Chondrocyte (in vitro differentiated cells): ENCODE measurements at places on chromosomes 3 and 15.

DNA sequence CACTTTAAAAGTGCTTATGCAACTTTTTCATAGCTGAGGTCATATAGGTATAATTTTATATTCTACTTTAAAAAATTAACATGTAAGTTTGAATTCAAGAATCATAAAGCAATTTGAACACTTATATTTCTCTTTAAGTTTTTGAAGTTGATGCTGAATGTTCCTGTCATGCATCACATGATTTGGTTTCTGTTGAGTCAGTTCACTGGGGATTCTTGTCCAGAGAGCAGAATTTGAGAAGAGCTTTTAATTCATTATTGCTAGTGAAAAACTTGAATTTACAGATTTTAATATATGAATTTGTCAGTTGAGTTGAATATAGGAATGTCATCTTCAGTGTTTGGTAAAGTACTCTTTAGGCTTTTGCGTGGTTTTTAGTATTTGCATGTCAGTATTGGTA is 7.9 kb downstream of the SLC25A26 start:
- no peak for DNase-seq

DNA sequence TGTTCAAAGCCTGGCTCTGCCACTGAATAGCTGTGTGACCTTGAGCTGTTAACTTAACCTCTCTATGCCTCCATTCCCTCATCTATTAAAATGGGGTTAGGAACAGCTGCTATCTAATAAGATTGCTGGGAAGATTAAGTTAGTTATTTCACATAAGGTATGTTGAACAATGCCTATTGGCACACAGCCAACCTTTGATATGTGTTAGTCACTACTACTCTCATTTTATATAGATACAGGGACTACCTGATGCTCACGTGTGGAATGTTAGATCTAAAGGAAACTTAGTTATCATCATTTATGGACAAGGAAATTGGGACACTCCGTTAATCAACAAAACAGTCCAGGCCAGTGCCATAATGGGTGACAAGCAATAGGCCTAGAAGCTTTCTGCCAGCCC is 332.4 kb upstream of the PPP2R3A start:
- no peak for DNase-seq

DNA sequence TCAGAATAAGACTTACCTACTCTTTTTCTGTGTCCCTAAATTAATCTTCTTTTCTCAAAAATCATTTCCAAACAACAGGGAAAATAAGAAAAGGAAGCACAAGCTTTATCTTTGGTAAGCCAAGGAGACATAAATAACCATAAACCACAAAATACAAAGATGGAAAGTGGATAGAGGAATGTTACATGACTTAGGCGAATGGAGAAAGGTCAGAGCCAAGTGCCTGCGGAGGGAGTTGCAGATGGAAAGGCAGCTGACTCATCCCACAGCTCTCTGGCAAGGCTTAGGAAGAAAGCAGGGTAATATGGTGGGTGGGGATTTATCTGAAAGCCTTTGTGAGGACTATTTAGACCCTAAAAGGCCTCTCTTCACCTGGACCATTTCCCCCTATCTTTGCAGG is 72.8 kb downstream of the GALK2 start:
- no peak for DNase-seq

DNA sequence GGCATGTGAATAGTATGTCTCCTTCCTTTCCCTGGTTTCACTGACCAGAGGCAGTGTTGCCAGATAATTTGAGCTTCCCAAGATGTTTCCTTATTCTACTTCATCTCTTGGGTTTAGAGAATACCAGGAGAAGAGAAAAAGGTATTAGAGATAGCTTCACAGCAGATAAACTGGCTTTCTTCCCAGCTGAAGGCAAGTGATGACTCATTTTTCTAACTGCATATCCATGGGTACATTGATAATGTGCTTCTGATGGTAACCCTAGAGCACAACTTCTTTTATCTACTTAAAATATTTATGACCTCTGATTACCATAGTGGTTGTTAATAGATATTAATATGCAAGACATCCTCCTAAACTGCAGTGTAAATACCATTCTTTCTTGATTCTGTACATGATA is 34.6 kb upstream of the CMTM8 start:
- DNase-seq: no peak

DNA sequence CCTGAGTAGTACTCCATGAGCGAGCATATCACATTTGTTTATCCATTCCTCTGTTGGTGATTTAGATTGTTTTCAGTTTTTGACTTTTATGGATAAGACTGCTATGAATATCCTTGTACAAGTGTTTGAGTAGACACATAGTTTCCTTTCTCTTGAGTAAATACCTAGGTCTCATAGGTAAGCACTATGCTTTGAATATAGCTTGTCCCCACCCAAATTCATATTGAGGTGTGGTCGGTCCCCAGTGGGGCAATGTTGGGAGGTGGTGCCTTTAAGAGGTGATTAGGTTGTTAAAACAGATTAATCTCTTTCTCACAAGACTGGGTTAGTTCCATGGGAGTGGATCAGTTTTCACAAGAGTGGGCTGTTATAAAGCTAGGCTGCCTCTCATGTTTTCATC is 42.8 kb downstream of the CDCP1 start:
- no peak for DNase-seq

- no peak for DNase-seq
These were observed 19.3 kb upstream of the LZTFL1 start for GRCh38 chr3:45861043-45861719.

DNA sequence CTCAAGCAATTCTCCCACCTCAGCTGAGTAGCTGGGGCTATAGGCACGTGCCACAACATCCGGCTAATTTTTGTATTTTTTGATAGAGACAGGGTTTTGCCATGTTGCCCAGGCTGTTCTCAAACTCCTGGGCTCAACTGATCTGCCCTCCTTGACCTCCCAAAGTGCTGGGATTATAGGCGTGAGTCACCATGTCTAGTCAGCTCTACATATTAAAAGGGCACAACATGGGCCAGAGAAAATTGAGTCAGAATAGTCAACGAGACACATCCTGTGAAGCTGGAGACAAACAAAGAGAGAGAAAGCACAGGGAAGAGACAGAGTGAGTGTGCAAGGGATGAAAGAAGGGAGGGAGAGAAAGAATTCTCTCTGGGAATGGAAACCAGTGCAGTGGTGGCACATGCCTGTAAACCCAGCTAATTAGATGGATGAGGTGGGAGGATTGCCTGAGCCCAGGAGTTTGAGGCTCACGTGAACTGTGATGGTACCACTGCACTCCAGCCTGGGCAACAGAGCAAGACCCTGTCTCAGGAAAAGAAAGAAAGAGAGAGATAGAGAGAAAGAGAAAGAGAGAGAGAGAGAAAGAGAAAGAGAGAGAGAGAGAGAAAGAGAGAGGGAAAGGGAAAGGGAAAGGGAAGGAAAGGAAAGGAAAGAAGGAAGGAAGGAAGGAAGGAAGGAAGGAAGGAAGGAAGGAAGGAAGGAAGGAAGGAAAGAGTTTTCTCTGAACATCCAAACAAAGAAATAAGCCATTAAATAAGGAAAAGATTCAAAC is 107.2 kb upstream of the SLC25A36 start:
- no peak for DNase-seq

DNA sequence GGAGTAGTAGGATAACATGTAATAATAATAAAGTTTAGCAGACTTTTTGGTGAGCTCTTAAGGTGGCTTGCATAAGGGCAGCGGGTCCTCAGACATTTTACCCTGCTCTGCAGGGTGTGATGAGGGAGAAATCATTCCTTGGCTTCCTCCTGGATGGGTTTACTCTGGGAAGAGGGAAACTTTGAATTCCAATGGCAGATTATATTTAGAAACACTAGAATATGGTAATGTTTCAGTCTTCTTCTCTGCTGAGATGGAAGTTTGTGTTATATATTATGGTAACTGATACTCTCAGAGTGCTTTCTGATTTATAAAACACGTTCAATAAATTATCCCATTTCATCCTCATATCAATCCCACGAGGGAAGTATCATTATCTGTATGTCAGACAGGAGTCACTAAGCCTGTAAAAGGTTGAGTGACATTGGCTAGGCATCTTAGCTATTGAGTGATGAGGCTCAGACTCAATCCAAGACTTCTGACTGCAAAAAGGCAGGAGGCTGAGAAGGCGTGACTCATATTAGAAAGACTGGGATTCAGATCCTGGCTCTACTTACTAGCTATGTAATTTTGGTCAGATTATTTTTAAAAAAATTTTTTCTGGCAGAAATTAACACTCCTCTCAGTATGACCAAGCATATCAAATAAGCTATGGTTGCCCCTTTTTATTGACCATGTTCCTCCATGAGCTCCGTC is 19.3 kb downstream of the PDIA5 start:
- no peak for DNase-seq

GRCh38 chr3:171184372-171184771 is 157.9 kb upstream of the SLC2A2 start:
- no peak for DNase-seq

GRCh38 chr3:10334042-10334441 is 13.1 kb upstream of the SEC13 start:
- DNase-seq: peak; percentile 70

GRCh38 chr3:141106842-141107241 is 55.7 kb downstream of the SPSB4 start:
- DNase-seq: no peak

GRCh38 chr3:171640520-171641412 is 169.5 kb downstream of the PLD1 start:
- no peak for DNase-seq

DNA sequence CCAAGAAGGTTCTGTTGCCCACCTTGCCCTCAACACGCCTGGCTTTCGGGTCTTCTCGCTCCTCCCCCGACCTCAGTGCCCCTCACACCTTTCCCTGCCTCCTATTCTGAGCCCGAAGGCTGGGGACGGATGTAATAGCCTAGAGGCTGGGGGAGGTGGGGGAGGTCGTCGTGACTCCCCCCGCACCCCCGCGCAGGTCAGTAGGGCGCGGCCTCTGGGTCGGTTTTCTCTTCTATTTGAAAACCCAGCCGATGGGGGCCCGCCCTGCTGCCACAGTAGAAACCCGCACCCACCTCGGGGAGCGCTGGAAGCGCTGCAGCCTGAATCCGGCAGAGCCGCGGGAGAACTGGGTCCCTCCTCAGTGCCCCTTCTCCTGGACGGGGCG is 1.0 kb upstream of the RBPMS2 start:
- DNase-seq: no peak

DNA sequence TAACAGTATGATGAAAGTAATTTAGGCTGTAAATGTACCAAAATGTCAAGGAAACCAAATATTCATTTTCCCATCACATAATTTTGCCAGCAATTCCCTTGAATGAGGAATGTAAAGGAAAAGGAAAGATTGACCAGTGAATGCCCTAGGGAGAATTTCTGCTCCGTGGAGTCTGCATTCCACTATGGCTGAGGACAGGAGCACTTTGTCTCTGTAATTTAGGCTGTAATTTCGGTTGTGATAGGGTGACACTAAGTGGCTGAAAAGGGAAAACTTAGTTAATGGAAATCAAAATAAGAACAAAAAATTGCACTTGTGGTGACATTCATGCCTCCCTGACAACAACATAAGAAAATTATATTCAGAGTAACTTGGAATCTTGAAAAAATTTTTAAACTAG is 8.3 kb upstream of the TMEM207 start:
- DNase-seq: no peak

DNA sequence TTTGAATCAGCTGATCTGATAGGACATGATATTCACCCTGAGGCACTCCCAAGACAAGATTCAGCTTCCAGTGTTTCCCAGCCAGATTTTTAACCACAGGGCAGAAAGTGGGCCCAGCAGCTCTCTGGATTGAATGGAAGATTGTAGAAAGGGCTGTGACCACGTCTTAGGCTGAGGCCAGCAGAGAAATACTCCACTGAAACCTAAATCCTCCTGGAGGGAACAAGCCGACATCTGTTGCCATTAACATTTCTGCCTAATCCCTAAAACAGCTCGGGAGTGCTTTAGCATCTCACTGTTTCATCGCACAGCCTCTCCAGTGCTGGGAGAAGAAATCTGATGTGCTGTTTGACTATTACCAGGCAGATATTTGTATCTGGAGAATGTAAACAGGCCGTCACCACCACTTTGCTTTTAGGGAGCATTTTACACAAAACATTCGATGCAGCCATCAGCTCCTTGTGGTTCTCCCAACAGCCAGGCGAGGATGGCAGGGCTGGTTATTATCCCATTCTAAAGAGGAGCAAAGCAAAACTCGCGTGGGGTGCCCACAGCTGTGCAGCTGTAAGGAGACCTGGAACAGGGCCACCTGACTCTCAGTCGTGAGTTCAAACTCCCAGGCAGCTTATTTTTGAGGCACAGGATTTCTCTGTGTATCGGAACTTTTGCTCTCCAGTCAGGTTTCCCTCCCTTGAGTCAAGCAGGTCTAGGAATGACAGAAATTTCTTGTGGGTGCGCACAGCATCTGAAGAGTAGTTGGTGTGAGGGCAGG is 117.4 kb downstream of the LIPC start:
- DNase-seq: no peak

DNA sequence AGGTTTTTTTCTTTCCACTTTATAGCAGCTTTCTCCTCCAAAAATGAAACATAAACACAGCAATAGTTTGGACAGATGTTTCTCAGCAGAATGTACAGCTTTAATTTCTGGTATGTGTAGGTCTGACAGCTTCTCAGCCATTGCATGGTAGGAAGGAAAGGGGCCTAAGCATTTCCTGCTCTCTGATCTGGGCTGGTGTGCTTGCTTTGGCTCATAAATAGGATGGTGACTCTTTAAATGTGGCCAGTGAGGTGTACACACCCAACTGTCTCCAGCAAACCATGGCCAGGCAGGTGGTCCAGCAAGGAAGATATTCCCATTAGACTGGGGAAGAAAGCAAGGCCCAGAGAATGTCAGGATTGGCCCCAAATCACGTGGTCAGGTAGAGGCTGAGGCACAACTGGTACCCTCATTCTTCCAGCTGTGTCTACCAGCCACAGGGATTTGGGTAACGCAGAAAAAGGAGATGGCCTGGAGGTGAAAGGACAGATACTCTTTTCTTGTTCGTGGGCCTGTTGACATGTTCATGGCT is 52.1 kb downstream of the ITGA11 start:
- no peak for DNase-seq

- DNase-seq: no peak
These were observed 78.9 kb downstream of the FAM81A start for GRCh38 chr15:59516655-59517461.

- no peak for DNase-seq
These were observed 80.1 kb upstream of the PLSCR5 start for GRCh38 chr3:146685050-146685814.

DNA sequence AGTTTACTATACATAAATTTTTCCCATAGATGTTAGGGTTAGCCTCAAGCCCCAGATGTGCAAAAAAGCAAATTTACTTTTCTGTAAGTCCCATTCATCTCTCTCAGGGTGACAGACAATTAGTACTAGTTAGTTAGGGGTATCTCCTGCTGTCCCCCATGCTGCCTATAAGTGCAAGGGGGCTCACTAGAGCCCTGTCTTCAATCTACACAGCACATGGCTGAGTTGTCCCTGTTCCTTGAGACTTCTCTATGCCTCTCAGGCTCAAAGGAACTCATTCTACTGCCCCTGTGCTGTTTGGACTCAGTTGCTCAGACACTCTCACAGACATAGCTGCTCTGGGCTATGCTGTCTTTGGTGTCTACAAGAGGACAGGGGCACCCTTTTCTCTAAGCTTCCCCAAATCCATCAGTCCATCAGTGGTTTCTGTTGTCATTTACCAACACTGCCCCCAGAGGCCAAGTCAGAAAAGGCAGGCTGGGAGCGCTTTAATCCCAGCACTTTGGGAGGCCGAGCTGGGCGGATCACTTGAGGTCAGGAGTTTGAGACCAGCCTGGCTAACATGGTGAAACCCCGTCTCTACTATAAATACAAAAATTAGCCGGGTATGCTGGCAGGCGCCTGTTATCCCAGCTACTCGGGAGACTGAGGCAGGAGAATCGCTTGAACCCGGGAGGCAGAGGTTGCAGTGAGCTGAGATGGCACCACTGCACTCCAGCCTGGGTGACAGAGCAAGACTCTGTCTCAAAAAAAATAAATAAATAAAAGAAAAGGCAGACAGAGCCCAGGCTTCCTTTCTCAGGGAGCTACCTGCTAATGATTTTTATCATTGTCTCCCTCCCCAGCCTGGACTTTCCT is 31.4 kb upstream of the PRTG start:
- DNase-seq: no peak
